ENCODE measurements at places on chromosomes 5 and 9. TPM values are rescaled to one million over a fixed set of nuclear protein-coding genes. Genes with fewer than 3 reads are reported as not detected.

The C8G gene
- total RNA-seq, result 0.86 TPM

The NME5 gene
- 1.3 TPM for total RNA-seq

The SGCD gene
- 15.1 TPM for total RNA-seq

The CDH18 gene
- under 0.01 TPM for total RNA-seq

The FBXW5 gene
- 115 TPM for total RNA-seq

The FABP6 gene
- total RNA-seq, result not detected

The CEL gene
- under 0.01 TPM for total RNA-seq

The CMYA5 gene
- total RNA-seq, result 1.7 TPM

The CER1 gene
- total RNA-seq, result not detected

The AIF1L gene
- 0.43 TPM for total RNA-seq

The SH3RF2 gene
- 2.2 TPM for total RNA-seq

The CCDC171 gene
- 2.3 TPM for total RNA-seq

The GNA14 gene
- 6.5 TPM for total RNA-seq

The HAVCR2 gene
- not detected for total RNA-seq

The ABO gene
- not detected for total RNA-seq

The PCDHGC3 gene
- total RNA-seq, result 35.4 TPM

The PPP2R2B gene
- 2.2 TPM for total RNA-seq

The ANKRD31 gene
- under 0.01 TPM for total RNA-seq

The PCDHGA6 gene
- total RNA-seq, result 4.7 TPM

The WNT8A gene
- not detected for total RNA-seq

The ADAMTS6 gene
- 95.9 TPM for total RNA-seq

The CCDC112 gene
- 6.4 TPM for total RNA-seq

The PCDHB4 gene
- under 0.01 TPM for total RNA-seq

The POC5 gene
- total RNA-seq, result 10.6 TPM

The CYLC2 gene
- total RNA-seq, result not detected

The GRM6 gene
- total RNA-seq, result not detected

The TMEM215 gene
- not detected for total RNA-seq

The ADAMTS16 gene
- total RNA-seq, result 2.6 TPM

The GABRA6 gene
- total RNA-seq, result not detected

The LCN9 gene
- total RNA-seq, result not detected

The SHOC1 gene
- under 0.01 TPM for total RNA-seq

The LRRC19 gene
- total RNA-seq, result not detected

The TRPM6 gene
- total RNA-seq, result under 0.01 TPM

The MEGF9 gene
- 5.5 TPM for total RNA-seq

The TMEM8B gene
- total RNA-seq, result 1.9 TPM

The GOLM1 gene
- total RNA-seq, result 34.1 TPM

The TCF7 gene
- total RNA-seq, result under 0.01 TPM

The CTSV gene
- 0.32 TPM for total RNA-seq

The GOLPH3 gene
- total RNA-seq, result 86.4 TPM

The PCSK1 gene
- total RNA-seq, result under 0.01 TPM

The CCNJL gene
- 0.86 TPM for total RNA-seq

The SPATA31C1 gene
- not detected for total RNA-seq

The STING1 gene
- total RNA-seq, result 25.9 TPM

The DAB2IP gene
- 47.9 TPM for total RNA-seq

The TAF11L10 gene
- not detected for total RNA-seq

The DBH gene
- not detected for total RNA-seq

The ALDH1A1 gene
- total RNA-seq, result 450 TPM

The FNBP1 gene
- 41.9 TPM for total RNA-seq

The PTPA gene
- total RNA-seq, result 133 TPM

The CDHR2 gene
- not detected for total RNA-seq

The ATOSB gene
- 21.3 TPM for total RNA-seq

The SHISAL2B gene
- total RNA-seq, result not detected

The SLC6A7 gene
- under 0.01 TPM for total RNA-seq

The SLC36A3 gene
- total RNA-seq, result not detected

The QRFP gene
- total RNA-seq, result not detected

The IL4 gene
- not detected for total RNA-seq
